ENCODE measurements at places on chromosomes 1 and 21.

GRCh38 chr1:99176753-99177152 lies 87.5 kb upstream of the PLPPR4 start:
- no peak for DNase-seq

DNA sequence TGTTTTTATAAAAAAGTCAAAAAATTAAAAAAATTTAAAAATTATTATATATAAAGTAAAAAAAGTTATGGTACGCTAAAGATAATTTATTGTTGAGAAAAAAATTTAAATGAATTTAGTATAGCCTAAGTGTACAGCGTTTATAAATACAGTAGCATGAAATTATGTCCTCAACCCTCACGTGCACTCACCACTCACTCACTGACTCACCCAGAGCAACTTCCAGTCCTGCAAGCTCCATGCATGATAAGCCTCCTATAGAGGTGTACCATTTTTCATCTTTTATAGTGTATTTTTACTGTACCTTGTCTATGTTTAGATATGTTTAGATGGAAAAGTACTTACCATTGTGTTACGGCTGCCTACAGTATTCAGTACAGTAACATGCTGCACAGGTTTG lies 5.1 kb downstream of the DISC1 start:
- DNase-seq = no peak

- DNase-seq = no peak
Observed at GRCh38 chr1:24126018-24126671, 14.2 kb upstream of the MYOM3 start.

DNA sequence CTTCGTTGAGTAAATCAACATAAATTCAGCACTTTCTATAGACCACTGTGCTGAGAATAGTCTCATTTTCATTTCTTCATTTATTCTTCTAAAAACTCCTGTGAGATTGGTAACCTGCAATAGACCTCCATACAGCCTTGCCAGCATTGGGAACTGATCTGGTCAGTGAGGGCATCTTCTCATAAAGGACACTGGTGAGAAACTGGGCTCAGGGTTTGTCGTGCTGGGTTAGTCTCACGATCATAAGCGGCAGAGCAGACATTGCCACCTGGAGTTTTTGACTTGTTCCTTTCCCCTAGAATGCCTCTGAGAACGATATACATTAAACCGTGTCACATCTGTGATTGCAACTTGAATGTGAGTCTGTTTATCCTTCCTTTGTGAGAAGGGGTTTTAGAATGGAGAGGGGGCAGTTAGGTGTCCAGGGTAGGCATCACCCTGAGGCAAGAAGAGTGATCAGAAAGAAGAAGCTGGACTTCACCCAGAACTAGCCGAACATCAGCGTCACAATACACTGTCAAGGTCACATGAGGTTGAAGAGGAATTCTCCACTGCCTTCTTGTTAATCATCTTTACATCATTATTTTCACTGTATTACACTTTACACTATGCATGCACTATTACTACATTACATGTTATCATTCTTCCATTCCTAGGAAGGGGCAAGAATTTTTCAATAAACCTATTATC lies 1.4 kb upstream of the TTLL7 start:
- DNase-seq = no peak

DNA sequence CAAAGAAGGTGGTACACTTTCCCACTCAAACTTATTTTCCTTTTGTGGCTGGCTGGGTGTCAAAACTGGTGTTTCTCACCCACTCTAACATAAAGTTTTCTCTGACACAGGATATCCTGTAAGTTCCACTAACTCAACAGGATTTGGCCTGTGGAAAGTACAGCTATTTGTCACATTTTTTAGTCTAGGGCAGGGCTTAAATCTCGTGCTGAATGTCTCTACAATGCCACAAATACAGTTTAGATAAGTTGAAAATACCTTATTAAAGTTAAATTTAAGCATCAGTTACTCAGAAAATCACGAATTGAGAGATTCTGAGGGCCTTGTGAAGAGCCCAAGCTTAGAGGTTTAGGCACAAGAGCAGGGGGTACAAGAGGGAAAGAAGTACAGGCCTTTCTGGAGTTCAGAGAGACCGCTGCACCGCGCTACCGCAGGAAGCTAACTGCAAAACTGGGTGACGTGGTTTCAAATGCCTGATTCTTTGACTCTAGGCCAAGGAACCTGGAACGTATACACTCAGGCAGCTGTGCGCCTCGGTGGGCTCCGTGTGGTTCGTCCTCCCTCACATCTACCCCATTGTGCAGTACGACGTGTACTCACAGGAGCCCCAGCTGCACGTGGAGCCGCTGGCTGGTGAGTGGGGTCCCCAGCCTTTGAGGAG lies 23.4 kb upstream of the PWP2 start:
- DNase-seq = no peak

- DNase-seq = no peak
Observed at GRCh38 chr1:28985427-28985826, 71.1 kb downstream of the EPB41 start.

- DNase-seq = no peak
Observed at GRCh38 chr1:242140836-242141235, 141.9 kb upstream of the MAP1LC3C start.

DNA sequence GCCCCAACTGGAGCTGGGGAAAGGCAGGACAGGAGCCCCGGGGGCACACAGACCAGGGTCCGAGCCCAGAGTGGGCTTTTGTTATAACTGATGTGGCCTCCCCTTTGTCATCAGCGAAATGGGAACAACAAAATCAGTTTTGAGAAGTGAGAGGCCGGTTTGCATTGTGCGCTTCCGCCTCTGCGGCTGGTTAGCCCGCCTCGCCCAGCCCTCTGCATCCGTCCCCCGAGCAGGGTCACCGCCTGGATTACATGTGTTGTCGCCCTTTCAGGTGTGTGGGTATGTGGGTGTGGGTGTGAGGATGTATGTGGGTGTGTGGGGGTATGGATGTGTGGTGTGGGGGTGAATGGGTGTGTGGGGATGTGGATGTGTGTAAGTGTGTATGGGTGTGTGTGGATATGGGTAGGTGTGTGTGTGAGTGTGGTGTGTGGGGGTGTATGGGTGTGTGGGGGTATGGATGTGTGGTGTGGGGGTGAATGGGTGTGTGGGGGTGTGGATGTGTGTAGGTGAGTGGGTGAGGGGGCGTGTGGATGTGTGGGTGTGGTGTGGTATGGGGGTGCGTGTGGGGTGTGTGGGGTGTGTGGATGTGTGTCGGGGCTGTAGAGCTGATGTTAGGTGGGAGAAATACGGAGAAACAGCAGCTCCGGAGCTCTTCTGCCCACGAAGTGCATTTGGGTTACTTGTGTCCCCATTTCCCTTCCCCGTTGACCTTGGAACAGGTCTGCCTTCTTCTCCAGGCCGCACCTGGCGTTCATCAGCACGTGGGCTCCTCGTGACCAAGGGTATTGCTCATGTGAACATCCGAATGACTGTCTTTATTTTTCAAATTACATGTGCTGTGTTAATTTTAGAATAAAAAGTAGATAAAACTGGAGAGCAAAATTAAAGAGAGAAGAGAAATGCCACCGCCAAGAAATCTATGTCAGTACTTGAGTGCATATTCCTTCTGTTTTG lies 67.6 kb downstream of the FHAD1 start:
- DNase-seq = no peak

GRCh38 chr1:150008699-150009098 lies 1.8 kb downstream of the OTUD7B start:
- DNase-seq = no peak

DNA sequence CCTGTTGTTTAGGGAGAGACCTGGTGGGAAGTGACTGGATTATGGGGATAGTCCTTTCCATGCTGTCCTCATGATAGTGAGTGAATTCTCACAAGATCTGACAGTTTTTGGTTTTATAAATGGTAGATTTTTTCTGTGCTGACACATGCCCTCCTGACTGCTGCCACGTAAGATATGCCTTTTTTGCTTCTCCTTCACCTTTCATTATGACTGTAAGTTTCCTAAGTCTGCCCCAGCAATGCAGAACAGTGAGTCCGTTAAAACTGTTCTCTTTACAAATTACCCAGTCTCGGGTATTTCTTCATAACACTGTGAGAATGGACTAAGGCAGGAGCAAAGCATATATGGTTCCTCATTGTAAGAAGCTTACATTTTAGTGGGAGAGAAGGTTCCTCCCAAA lies 1727.2 kb downstream of the NCAM2 start:
- DNase-seq = no peak

DNA sequence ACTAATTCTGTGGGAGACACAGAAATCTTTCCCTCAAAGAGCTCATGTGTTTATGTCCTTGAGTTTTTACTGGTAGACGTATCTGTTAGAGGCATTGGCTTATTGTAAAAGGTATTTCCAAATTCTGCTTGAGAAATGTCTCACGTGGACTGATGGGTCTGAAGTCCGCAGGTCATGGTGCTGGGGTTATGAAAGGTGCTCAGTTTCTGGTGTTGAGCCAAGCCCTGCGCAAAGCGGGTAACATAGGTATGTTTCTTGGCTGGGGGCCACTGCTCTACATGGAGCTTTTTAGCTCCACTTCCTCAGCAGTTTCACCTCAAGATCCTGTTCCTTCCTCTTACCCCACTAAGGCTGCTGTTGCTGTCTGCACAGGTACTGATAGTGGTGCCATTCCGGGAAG lies 10.8 kb downstream of the UTP25 start:
- no peak for DNase-seq

- DNase-seq = no peak
Observed at GRCh38 chr21:22355949-22356348, 1357.7 kb downstream of the NCAM2 start.

- no peak for DNase-seq
Observed at GRCh38 chr1:208644401-208645160, 400.4 kb upstream of the PLXNA2 start.

- no peak for DNase-seq
Observed at GRCh38 chr1:73176902-73177301, 894.6 kb upstream of the NEGR1 start.

DNA sequence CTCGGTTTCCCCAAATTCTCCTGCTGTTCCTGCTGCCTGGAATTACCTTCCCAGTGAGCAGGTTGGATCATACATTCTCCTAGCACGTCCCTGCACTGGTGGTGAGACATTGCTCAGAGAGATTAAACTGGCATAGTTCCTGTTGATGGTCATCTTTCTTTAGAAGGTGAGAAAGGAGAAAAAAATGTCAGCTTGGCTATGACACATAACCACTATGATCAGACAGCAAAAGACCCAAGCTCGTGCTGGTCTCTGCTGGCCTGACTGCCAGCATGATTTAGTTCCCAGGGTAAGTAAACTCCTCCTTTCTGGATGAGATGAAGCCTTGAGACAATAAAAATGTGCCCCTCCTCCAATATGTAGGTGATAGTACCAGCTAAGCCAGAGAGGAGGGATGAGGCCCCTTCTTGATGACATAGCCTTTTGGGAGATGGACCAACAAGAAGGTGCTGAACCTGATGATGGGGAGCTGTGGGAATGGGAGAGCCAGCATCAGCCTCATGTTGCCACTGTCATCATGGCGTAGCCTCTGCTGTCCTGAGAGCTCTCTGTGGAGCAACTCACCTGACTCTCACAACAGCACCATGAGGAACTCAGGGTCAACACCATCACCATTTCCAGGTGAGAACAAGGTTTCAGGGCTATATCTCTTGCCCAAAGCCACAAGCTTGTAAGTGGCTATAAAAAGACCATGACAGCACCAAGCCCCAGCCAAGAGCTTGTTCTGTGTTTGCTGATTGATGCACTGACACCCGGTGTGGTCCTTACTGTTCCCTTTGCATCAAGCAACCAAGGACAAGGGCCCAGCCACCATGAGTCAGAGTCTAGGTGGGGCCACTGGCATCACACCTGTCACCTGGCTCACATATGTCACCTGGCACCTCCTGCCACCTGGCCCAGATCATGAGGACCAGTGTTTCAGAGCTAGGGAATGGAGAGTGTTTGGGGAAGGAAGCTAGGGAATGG lies 200.0 kb downstream of the MATN1 start:
- DNase-seq = no peak

- no peak for DNase-seq
Observed at GRCh38 chr1:39393645-39394044, 97.8 kb upstream of the BMP8A start.

GRCh38 chr21:26818906-26819305 lies 26.3 kb downstream of the ADAMTS1 start:
- no peak for DNase-seq

- no peak for DNase-seq
Observed at GRCh38 chr1:26077524-26077923, 10.1 kb upstream of the TRIM63 start.

- no peak for DNase-seq
Observed at GRCh38 chr1:13878451-13878850, 178.5 kb downstream of the PRDM2 start.

DNA sequence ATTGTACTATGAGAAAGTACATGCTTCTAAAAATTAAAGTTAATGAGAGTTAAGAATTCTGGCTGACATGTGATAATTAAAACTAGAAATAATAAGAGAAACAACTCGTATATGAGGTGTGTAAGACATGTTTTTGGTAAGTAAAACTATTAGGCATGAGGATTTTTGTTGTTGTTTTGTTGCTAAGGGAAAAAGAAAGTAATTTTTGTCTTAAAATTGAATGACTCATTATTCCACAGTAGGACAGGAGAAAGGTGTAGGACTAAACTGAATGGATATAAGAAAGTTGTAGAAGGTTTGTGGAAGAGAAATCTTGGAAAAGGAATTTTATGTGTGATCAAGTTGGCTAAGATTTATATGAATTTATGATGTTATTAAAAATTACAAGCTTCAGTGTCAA lies 54.8 kb downstream of the TBX19 start:
- no peak for DNase-seq

DNA sequence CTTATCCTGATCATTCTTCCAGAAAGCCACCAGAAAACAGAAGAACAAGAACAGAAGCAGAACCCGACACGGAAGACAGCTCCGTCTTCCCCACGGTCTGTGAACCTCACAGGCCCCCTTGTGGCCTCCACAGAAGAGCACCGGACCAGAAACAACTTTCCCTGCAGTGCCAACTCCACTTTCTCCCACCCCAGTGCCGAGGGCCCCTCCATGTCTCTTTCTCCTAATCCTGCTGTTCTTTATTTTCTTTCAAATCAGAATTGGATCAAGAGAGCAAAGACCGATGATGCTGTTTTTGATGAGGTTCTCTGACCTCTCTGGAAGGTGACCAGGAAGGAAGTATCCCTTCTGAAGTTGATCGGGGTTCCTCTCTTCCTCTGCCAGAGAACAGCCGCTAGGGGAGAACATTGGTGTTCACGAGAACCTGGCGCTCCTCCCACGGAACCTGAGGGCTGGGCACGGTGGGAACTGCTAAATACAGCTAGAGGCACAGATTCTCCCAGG lies 58.9 kb upstream of the CTTNBP2NL start:
- no peak for DNase-seq

- no peak for DNase-seq
Observed at GRCh38 chr1:196543833-196544232, 64.4 kb downstream of the KCNT2 start.

DNA sequence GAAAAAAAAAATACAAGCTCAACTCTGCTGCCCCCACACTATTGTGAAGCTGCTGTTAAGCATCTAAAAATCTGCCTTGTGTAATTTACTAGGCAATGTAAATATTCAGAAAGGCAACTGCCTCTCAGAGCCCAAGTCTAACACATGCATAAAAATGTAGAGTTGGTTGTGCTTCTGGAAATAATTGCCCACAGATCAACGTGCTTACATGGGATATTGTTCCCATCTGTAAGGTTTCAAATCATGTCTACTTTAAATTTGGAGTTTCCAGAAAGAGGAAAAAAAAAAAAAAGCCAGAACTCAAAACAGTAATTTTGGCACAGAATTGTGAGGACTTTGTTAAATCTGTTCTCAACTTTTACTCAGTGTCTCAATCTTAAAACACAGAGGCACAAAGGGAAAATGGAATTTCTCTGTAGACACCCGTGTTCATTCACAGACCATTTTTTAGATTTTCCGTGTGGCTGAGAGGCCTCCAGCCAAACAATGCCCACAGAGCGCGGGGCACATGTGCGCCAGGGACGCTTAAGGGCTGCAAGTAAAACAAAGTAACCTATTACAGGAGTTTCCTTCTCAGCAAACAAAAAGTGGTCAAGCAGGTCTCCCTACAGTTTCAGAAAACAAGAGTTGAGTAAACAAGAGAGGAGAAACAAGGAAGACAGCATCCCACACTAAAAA lies 115.5 kb downstream of the RERE start:
- DNase-seq = peak; percentile 64
